ENCODE measurements at places on chromosomes 12 and 14.

DNA sequence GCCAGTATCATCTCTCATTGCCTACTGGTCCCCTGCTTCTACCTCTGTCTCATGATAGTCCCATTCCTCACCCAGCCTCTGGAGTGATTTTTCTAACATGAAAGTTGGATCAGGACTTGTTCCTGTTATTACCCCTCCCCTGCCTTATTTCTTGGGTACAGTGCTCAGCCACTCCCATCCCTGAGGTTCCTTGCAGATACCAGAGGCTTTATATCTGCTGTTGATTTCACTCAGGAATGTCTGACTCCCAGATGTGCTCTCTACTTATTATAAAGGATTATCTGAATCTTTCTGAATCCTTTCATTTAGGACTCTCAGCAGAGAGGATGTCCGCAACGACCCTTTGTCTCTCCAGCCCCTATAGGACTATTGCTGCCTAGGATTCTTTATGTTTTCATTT, 111.2 kb downstream of the LRRK2 start:
- no peak for DNase-seq

GRCh38 chr12:64997858-64998257, 123.2 kb downstream of the WIF1 start:
- DNase-seq: no peak

DNA sequence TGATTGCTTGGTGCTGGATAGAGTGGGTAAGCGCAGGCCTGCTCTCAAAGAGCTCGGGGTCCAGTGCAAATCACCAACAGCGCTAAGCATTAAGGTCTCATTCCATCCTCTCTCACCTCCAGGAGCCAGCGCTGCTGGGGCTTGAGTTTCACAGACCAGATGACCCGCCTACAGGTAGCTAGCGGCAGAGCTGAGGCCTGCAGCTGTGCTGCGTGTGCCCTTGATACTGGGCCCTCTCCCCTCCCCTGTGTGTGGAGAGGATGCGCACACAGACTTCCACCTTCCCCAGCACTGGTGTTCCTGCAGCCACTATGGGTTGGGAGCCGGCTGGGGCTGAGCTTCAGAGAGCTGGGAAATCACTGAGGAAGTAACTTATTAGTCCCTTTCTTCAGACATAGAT, 149.9 kb downstream of the CALM1 start:
- DNase-seq: no peak

- no peak for DNase-seq
Observed at GRCh38 chr14:99803803-99804202, 10.6 kb downstream of the EML1 start.

- no peak for DNase-seq
Observed at GRCh38 chr14:104117341-104118005, 20.9 kb upstream of the KIF26A start.

DNA sequence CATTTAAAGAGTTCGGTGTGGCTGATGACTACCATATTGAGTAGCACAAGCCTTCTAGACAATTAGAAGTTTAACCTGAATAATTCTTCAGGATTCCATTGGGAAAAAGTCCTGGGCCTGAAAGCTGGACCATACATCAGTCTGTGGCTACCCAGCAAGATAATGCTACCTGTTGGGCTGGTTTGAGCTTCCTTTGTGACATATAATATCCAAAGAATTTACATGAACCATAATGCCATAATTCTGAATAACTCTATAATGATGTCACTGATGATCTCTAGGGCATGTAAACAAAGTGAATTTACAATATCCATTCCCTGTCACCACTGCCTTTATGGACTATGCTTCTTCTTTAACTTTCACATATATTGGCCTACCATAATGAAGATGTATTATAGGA, 3.8 kb upstream of the YBX3 start:
- no peak for DNase-seq

DNA sequence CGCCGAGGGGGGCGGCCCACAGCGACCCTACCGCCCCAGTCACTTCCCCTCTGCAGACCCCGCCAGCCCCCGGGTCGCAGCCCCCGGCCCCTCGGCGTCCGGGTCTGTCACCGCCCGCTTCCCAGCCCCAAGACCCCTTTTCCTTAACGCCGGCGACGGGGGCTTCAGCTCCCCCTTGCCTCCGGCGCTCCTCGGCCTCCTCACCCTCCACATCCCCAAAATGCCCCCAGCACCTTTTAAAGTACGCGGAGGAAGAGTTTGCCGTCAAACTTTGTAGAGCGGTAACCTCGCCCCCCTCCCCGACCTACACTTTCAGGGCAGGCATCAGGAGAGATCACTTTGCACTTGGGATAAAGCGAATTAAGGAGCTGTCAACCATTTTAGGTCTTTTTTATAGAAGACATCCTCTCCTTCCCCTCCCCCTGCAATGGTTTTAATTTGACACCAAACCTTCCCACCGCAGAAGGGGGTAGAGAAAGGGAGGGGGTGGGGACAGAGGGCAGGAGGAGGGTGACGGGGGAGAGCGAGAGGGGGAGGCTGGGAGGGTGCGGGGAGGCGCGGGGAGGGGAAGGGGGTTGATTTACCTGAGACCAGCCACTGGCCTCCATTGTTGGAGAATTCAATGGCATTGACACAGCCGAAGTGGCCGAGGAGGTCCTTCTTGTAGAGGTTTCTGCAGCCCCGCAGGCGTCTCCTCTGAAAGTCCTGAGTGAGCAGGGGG, 578 bp downstream of the DCAF5 start:
- peak; percentile 73 for DNase-seq

DNA sequence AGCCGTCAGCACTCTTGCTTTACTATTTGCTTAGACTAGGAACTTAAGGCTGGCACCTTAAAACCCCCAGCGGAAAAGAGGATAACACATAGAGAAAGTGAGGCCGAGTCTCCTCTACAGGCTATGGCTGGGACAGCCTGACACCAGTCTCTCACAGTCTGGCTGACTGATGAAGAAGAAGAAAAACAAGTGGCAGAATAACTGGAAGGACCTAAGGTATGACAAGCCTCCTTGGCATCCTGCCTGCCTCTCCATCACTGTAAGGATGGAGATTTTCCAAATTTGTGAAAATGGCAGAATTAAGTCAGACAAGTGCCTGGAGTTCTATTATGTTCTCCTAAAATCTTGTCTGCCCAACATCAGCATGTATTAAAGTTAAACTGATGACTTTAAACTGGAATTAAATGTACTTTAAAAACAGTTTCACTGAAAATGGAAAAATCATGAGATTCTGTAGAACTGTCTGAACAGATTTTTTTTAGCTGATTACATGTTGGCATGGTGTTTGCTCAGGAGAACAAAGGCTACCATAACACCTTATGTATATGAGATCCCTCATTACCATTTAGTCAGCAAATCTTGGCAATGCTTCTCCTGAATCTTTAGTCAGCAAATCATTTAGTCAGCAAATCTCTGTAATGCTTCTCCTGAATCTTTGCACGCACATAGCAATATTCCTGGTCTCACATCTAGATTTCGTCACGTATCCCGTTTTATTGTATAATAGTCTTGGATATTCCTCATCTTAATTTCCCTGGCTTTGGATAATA, 140.3 kb upstream of the AEBP2 start:
- no peak for DNase-seq

GRCh38 chr12:119678459-119678858, 10.5 kb downstream of the PRKAB1 start:
- no peak for DNase-seq

DNA sequence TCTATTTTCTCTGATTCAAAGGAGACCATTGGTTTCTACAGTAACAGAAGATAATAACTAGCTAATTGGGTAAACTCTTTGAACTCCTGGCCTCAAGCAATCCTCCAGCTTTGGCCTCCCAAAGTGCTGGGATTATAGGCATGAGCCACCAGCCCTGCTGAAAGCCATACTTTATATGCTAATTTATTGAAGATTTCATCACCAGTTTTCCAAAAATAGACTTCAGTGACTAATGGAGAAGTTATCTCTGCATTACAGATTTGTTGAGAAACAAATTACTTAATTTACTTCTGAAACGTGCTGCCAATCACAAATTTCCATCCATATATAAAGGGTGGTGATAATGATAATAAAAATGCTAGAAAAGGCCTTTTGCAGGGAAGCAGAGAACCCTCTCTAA, 1758.1 kb upstream of the SEL1L start:
- peak; percentile 4 for DNase-seq

DNA sequence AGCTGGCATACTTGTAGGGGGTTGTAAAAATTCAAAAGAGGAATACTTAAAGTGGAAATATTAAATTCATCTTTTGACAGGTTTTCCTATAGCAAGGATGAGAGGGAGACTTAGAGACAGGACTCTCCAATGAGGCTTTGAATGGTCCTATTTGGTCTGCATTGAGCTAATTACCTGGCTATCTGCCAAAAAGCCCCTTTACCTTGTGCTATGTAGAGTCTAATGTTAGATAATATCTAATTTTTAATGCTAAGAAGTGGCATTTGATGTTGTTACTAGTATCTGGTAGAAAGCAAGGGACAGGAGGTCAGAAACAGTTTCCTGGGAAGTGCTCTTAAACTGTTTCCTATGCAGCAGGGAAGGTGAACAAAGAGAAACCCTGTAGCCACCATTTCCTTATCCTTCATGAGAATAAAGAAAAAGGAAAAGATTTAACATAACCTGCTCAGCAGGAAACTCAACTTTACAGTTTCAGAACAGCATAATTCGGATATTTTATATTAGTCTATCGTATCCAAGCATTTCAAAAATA, 550.0 kb downstream of the SOX5 start:
- DNase-seq: no peak

GRCh38 chr12:46357438-46358324, 14.9 kb downstream of the SLC38A2 start:
- peak; percentile 29 for DNase-seq

DNA sequence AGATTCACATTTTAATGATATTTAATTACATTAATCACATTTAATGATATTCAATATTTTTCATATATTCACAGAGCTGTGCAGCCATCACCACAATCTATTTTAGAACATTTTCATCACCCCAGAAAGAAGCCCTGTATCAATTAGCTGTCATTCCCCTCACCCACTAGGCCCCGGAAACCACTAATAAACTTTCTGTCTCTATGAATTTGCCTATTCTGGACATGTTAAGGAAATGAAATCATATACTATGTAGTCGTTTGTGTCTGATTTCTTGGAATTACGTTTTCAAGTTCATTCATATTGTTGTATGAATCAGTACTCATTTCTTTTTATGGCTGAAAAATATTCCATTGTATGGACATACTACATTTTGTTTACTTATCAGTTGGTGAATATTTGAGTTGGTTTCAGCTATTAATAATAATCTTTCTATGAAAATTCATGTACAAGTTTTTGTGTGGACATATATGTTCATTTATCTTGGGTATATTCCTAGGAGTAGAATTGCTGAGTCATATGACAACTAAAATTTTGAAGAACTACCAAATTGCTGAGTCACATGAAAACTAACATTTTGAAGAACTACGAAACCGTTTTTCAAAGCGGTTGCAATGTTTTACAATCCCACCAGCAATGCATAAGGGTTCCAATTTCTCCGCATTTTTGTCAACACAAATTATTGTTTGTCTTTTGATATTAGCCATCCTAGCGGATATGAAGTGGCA, 11.7 kb upstream of the OTOGL start:
- DNase-seq: peak; percentile 7

DNA sequence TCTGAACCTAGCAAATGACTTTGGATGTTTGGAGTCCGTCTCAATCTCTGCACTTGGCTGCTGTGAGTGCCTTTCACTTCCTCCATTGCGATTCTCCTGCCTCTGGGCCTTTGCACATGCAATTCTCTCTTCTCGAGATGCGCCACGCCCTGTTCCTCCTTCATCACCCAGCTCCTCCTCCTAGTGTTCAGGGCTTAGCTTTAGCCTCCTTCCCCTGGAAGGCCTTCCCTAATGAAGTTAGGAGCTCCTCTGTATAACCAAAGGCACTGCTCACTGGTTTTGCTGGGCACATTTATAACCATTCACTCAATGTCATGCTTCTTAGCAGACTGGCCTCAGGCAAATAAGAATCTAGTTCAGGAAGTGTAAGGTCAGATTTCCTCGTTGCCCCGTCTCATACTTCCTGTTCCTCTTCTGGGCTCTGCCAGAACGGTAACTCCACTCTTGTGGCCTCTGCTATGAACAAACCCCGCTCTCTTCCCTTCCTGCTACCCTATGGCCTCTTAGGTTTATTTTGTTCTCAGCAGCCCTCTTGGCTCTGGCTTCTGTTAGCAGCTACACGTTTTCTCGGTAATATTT, 171.4 kb downstream of the CRADD start:
- peak; percentile 59 for DNase-seq

GRCh38 chr14:31590206-31590605, 29.0 kb downstream of the NUBPL start:
- DNase-seq: no peak

DNA sequence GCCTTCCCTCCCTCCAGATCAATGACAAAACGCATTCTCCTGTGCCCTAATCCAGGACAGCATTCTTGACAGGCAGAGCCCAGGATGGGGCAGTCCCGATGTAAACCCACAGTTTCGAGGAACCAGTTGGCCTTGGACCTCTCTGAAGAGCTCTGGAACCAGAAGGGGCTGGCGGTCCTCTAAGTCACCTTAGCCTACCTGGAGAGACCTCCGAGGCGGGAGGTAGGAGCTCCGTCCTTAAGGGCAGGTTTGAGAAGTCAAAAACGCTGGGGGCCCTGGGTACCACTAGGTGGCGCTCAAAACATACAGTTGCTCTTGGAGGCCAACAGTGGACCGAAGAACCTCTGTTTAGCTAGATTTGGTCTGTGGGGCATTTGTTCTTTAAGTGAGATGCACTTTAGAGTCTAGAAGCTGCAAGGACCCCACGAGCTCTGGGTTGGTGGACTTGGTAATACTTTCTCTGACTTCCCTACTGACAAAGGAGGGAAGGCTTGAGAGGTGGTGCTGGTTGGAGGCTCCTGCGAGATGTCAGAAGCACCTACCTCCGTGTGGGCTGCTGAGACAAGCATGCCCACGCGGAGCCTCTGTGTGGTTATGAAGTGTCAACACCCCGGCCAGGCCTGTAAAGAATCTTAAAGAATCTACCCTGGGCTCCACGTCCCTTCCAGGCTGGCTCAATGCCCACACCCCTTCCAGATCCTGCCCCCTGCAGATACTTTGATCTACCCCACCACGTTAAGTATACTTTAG, 74.8 kb upstream of the CHST11 start:
- DNase-seq: peak; percentile 94

GRCh38 chr12:58386136-58386535, 444.8 kb downstream of the ATP23 start:
- DNase-seq: no peak

DNA sequence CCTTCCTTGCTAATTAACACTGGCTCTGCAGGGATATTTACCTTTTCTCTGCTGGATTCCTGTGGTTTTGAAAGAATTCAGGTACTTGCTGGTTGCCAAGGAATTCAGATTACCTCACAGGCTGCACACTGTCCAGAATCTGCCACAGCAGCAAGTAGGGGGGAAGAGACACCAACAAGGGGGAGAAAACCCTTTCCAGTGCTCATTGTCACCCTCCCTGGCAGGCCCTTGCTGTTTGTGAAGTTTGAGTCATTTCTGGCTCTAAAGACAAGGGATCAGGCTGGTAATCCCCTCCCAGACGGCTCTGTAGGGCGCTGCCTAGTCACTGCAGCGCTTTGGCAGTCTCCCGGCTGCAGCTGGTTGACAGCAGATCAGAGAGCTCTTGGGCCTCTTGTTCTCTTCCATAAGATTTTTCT, 50.8 kb downstream of the TTLL5 start:
- DNase-seq: no peak

- no peak for DNase-seq
Observed at GRCh38 chr12:50419112-50419909, 18.6 kb downstream of the LARP4 start.

All from hematopoietic multipotent progenitor cell treated with erythropoietin and hydrocortisone succinate and interleukin-3 and kit ligand, for 6 days (in vitro differentiated cells).